ENCODE measurements at places on chromosomes 7 and 10. TPM values are rescaled to one million over a fixed set of nuclear protein-coding genes. Genes with fewer than 3 reads are reported as not detected.
A peak's percentile ranks its signal among the peaks of the same experiment; 100 is the strongest.

DNA sequence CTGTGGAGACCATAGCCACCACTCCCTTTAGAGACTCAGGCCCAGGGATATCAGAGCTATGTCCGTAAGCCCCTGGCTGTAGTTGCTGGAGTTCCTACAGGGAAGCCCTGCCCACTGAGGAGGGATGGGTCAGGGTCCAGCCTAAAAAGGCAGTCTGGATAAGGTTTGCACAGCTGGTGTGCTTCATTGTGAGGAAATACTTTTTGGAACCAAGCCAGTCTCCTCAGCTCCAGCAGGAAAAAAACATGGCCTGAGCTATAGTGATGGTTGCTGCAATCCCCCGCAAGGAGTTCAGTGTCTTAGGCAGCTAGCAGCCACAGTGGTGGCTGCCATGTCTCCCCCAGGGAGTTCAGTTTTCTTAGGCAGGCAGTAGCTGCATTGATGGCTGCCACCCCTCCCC, 52.6 kb upstream of the CYP2C8 start:
- DNase-seq = no peak

DNA sequence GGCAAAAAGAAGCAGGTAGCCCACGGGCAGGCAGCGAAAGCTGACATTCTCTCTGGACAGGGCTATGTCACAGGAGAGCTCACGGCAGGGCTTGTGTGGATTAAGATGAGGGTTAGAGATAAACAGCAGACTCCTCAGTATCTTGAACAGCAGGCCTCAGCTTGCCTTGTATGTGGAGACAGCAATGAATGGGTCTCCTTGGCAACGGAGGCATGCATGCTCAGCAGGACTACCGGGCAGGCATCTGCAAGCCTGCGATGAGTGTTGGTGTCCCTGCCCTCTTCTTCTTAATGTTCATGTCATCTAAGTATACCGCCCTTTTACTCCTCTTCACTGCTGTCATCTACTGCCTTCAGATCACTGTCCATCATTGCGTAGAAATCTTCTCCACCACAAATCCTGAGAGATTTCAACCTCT, 81.9 kb upstream of the C1GALT1 start:
- no peak for DNase-seq

GRCh38 chr7:137656227-137656849, 190.4 kb downstream of the DGKI start:
- DNase-seq = peak; percentile 14

- DNase-seq = no peak
Observed at GRCh38 chr7:22640269-22640668, 86.7 kb upstream of the IL6 start.

GRCh38 chr10:5556576-5556975, 31.8 kb downstream of the CALML3 start:
- DNase-seq = no peak

Gene TACC2
- total RNA-seq = 14.7 TPM

DNA sequence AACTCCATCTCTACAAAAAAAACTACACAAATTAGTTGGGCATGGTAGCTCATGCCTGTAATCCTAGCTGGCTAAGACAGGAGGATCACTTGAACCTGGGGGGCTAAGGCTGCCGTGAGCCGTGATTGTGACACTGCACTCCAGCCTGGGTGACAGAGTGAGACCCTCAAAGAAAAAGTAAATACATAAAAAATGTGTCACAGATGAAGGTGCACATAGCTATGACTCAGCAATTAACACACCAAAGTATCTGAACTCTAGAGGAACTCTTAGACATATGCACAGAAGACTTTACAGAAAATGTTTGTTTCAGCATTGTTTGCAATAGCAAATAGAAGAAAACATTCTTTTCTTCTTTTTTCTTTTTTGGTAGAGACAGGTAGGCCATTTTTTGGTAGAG, 8.3 kb downstream of the C10orf62 start:
- no peak for DNase-seq

Gene PON2
- total RNA-seq = 45.7 TPM

- no peak for DNase-seq
Observed at GRCh38 chr7:132386201-132386681, 190.0 kb downstream of the PLXNA4 start.

Gene ZP3
- 1.2 TPM for total RNA-seq

DNA sequence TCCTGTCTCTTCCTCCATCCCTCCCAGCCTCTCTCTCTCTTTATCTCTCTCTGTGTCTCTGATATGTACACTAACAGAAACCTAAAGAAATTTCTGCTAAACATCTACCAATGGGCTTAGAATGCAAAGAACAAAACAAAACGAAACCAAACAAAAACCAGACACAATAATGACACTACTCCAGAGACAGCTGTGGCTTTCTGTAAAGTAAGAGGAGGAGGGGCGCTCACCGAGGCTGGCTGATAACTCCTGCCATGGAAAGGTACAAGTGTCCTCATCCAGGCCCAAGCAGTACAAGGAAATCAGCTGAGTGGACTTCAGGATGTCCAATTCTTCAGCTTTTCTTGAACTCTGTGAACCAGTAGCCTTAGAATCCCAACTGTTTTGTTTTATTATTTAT, 70.4 kb upstream of the FZD8 start:
- DNase-seq = no peak

- DNase-seq = no peak
Observed at GRCh38 chr7:137328373-137329120, 15.0 kb downstream of the PTN start.

GRCh38 chr10:78301891-78302738, 268.5 kb downstream of the RPS24 start:
- DNase-seq = no peak

Gene USP6NL
- total RNA-seq = 35.1 TPM

DNA sequence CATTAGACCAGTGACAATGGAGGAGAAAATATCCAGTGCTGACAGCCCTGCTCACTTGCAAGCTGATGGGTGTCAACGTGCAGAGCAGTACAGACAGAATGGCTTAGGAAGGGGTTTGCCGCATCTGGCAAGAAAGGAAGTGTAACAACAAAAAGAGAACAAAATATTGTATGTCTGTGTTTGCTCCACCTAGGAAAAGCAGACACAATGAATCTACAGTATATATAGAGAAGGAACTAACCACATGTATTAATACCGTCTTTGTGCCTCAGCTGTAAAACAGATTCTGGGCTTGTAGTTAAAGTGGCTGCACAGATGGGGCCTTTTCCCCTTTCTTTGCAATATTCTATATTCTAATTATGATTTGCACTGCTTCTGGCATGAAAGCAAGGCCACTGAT, 281.1 kb upstream of the MEOX2 start:
- no peak for DNase-seq

Gene MUC12
- total RNA-seq = 0.41 TPM

Gene PHTF2
- 39.9 TPM for total RNA-seq

DNA sequence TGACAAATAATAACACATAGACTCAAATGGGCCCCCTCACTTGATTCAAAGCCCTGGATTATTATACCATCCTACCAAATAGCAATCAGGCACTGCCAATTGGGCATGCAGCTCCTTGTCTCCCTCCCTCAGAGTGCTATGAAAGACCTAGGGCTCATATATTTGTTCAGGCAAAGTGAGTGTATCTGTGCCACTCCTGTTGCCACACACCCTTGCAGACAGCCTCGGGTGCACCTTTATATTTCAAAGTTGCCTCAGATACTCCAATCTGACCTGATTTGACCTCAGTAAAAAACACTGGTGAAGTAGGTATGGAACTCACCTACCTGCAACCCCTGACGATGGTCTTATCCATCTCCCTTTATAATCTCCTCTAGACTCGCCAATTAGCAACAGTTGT, 3.0 kb upstream of the NAMPT start:
- DNase-seq = no peak

DNA sequence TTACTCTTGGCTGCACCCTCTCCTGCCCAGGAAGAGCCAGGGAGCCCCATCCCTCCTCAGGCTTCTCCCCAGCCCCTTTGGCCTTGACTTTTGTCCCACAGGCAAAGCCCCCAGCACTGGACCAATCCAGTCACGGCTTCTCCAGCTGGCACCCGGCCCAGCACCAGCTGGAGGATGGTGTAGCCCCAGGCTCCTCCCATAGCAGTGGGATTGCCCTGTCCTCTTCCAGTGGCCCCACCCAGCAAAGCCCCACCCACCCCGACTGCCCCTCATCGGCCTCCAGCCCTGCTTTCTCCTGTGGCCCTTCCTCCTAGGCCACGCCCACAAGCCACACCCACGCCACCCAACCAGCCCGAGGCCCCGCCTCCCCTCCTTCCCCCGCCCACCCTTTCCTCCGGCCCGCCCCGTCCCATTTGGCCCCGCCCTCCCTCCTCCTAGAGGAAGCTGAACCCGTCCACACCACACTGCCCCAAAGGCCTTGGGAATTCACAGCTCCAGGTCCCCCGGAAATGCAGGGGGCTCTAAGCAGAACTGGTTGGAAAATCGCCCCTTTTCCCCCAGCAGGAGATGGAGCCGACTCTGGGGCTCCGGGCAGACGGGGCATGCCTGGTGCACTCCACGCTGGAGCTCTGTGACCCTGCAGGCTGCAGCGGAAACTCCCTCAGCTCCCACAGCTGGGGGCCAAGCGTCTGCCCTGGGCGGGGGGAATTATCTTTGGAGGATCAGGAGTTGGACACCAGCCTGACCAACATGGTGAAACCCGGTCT, 25.2 kb downstream of the GET4 start:
- DNase-seq = peak; percentile 77

- DNase-seq = no peak
Observed at GRCh38 chr10:33935350-33935749, 600.9 kb upstream of the NRP1 start.
